ENCODE measurements at places on chromosomes 1 and 21. TPM values are rescaled to one million over a fixed set of nuclear protein-coding genes. Genes with fewer than 3 reads are reported as not detected.

SLC35F3 gene
- polyA plus RNA-seq, result 0.96 TPM

GCSAML gene
- polyA plus RNA-seq, result not detected

LDLRAD1 gene
- not detected for polyA plus RNA-seq

CACNA1E gene
- polyA plus RNA-seq, result 0.12 TPM

GBP2 gene
- not detected for polyA plus RNA-seq

SLC35D1 gene
- 0.82 TPM for polyA plus RNA-seq

IGSF9 gene
- 9.3 TPM for polyA plus RNA-seq

S100A8 gene
- polyA plus RNA-seq, result not detected

SIM2 gene
- polyA plus RNA-seq, result 0.16 TPM

FAAP20 gene
- polyA plus RNA-seq, result 167 TPM

POLR3GL gene
- polyA plus RNA-seq, result 9.5 TPM

GRCh38 chr21:40335704-40336103, 468.5 kb downstream of the PCP4 start:
- DNase-seq, result peak; percentile 9

DNA sequence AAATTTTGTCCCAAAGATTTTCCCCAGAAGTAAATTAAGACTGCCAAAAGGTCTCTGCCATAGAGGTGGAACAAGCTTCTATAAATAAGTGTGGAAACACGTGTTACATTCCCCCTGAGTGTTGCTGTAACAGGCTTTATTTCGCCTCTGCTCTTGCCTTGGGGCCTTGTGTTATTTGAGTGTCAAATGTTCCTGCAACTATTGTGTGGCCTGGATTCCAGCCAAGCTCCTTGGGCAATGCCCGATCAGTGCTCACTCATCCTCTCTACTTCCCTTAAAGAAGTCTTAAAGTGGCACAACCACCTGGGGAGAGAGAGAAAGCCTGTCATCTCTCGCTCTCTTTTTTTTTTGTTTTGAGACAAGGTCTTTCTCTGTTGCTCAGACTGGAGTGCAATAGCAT, 156.7 kb downstream of the NR5A2 start:
- no peak for DNase-seq

- no peak for DNase-seq
Observed at GRCh38 chr1:28439320-28439719, 66.5 kb upstream of the RCC1 start.

DNA sequence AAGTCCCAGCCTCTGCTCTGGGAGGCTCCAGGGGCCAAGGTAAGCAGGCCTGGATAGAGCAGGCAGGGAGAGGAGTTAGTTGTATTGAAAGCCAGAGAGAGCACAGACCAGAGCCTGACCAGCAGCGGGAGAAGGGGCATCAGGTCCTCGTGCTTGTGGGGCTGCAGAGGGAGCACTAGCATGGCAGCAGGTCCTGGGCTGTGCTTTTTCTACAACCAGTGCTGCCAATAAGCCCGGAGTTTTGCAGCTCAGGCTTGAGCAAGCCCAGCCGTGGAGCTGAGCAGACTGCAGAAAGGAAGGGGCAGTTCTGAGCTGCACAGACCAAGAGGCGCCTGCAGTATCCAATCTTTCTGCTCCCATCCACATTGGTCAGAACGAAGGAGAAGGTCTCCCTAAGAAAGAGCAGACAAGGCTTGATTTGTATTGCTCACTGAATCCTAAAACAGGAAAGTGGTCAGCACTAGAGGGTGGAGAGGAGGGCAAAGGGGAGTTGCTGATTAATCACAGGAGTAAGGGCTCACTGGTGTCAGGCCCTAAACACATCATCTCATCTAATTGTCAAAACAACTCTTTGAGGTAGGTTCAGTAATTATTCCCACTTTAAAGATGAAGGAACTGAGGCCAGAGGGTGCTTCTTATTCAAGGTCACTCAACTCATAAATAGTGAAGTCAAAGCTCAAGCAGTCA, 2.7 kb downstream of the DENND2D start:
- DNase-seq, result peak; percentile 81

DNA sequence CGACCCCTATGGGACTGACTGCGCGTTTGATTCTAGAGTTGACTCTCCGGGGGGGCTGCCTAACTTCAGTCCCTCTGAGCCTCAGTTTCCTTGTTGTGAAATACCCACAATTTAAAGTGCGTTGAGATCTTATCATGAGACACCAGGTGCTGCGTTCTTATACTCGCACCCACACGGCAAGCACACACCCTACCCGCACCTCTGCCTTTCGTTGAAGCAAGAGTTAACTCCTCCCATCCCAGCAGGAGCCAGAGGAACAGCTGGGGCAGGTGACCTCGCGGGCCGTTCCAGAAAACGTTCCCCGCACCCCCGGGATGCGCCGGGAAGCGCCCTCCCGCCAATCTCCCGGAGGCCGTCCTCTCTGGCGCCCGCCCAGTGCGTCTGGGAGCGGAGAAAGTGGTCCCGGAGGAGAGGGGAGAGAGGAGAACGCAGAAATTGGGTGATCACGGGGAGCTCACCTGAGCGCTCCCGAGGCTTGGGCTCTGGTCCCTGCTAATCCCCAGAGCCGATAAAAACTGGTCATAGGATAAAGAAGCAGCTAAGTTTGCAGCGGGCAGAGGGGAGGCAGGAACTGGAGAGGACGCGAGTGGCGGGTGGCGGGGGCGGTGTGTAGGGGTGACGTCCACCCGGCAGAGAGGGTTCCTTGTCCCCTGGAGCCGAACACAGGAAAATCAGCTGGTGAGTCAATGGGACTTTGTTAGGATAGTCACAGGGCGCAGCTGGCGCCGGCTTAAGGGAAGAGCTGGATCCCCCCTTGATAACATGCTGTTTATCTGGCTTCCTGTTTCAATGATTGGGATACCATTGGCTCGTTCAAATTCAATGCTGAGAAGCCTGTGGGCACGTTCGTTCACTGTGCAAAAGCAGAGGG, 869 bp downstream of the NAV1 start:
- peak; percentile 75 for DNase-seq

GRCh38 chr1:179955287-179955680, 674 bp downstream of the CEP350 start:
- DNase-seq, result peak; percentile 72

- DNase-seq, result peak; percentile 99
Observed at GRCh38 chr1:205321162-205321958, at the start of gene NUAK2. NUAK2 (minus strand) TSS chr1:205321745; CDS start chr1:205321628, 117 bp downstream.

- DNase-seq, result no peak
Observed at GRCh38 chr1:28812669-28813468, 899 bp downstream of the OPRD1 start.

DNA sequence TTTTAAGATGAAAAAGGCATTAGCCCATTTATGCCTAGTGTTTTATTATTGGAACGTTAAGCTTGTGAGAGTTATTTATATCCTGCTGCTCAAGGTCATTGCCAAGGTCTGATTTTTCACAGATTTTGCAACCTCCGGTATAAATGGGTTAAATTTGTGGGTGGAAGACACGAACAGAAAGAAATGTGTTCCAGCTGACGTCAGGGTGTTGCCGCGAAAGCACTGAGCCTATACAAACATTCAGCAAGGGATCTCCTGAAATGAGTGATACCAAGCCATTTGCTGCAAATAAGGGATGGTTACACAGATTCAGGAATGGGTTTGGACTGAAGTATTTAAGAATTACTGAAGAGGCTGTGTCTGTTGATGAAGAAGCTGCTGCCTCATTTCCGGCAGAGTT, 32.2 kb downstream of the TMED5 start:
- DNase-seq, result no peak

DNA sequence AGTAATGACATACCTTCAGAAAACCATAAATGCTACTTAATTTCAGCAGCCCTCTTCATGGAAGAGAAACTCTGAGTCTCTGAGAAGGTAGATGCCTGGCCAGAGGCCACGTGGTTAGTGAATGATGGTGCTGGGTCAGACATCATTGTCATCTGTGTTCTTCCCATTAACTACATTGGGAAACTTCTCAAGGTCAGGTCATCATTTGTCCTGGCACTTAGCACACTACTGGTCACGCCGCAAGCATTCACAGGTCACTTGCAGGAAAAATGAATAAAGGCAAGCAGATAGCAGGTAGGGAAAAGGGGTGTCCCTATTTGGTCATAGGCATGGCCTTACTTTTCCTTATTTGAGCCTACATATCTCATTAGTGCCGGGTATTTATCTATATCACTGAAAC, 220.1 kb upstream of the PROX1 start:
- DNase-seq, result no peak

DNA sequence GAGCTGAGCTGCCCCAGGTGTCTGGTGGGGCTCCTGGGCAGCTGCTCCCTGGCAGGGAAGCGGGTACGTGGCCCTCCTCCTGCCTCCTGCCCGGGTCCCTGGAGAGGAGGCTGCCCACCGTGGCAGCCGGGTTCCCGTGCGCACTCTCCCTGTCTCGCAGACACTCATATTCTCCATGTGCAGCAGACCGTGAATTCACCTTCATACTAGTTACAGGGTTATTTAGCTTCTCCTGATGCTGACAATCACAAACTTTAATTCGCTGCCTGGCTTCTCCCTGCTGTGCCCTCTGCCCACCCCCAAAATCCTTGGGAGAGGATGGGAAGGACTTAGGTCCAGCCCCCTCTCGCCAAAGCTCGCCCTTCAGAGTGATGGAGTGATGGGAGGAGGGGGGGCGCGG, 95.3 kb downstream of the CASZ1 start:
- no peak for DNase-seq

DNA sequence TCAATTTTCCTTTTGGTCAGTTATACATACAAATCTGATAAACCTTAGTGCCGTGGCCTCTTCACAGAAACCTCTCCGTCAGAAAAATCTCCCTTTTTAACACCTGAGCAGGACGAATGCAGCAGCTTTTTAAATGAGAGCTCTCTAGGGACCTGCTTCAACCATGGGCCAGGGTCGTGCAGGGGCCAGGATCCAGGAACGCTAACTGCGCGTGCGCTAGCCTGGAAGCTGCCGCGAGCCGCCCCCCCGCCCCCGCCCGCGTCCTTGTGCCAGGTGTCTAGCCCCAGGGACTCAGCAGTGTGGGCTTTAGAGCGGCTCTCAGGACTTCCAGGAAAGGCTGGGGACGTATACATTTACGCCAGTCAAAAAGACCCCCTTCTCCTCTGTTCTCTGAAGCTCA, 136.8 kb upstream of the FMN2 start:
- DNase-seq, result no peak

GRCh38 chr1:168379104-168379860, 98.6 kb downstream of the TBX19 start:
- no peak for DNase-seq

DNA sequence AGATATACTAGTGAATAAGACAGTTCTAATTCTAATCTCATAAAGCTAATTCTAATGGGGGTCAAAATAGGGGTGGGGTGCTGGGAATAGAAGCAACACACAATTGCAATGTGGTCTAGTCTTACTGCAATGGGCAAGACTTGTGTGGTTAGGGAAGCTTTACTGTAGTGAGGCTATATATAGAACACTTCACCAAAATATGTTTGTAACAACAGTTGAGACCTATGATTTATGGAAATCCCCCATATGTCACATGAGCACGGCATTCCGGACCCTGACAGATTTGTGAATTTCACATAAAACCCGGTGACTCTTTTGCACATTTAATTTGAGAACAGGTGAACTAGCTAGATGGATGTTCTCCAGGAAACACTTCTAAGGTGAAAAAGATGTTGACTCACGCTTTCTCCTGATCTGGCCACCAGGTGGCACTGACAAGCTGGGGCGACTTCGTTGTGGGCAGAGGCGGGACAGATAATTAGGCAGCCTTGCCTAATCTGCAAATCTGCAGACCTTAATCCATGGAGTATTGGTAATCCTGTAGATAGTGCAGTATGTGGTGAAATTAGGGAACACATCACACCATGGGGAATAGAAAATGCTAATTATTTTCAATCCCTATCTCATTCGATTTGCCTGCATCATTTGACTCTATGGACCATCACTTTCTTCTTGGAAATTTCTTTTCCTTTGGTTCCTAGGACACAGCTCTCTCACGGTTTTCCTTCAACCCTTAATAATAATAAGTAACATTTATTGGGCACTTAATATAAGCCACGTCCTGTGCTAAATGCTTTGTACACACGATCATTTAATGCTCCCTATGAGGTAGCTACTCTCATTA, 37.7 kb downstream of the KIAA0040 start:
- DNase-seq, result peak; percentile 80

DNA sequence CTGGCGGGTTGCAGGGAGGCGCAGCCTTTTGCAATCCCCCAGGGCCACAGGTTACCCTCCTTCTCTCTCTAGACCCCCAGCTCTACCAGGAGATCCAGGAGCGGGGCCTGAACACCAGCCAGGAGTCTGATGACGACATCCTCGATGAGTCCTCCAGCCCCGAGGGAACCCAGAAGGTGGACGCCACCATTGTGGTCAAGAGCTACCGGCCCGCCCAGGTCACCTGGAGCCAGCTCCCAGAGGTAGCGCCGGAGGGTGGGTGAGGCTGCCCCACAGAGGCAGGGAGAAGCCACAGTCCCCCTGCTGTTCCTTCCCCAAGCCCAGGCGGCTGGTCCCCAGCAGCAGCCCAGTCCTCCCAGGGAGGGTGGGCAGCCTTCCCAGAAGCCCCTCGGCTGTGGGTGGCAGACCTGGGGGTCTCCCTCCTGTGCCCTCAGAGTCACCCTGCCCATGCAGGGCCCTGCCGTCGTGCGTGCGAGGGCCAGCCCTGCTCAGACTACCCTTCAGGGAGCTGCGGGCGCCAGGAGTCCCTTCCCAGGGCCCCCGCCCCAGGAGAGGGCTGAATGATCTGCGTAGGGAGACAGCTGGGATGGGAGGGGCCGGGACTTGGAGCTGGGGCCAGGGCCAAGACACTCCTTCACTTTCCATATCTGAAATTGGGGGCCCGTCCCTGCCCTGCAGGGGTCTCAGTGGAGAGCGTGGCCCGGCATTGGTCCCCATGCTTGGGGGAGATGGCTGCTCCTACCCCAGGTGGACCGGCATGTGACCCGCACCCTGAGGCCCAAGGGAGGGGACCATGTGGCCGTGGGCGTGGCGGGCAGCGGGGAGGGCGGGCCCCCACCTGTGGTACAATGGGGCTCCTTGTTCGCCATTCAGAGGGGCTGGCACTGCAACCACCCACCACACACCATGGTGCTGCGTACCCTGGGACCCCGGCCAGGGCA, 12.9 kb downstream of the ARHGEF16 start:
- no peak for DNase-seq

GRCh38 chr1:27531959-27532685, 42.2 kb upstream of the WASF2 start:
- DNase-seq, result no peak

DNA sequence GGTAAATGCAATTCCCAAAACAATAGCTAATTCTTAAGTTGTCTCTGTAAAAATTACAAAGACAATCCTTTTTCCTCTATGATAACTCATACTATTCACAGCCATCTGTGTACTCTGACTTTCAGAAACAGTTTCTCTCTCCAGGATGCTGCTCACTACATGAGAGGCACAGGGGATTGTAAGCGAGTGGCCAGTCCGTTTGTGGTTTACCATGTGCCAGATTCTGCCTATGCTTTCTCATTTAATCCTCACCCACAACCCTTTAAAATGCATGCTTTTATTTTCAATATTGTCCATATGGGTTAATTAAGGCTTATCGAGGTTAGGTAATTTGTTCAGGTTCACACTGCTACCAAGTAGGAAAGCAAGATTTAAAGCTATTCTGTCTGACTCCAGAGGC, 23.0 kb downstream of the RGS1 start:
- DNase-seq, result no peak

All from GM23338 (cell line).